HFFc6 (cell line): ENCODE measurements at places on chromosomes 1 and 21. TPM values are rescaled to one million over a fixed set of nuclear protein-coding genes. Genes with fewer than 3 reads are reported as not detected.

GRCh38 chr1:147560765-147561471 is 19.6 kb downstream of the BCL9 start:
- no peak for DNase-seq
- H3K4me3 ChIP-seq = no peak overlapping the region
- H3K36me3 ChIP-seq = no peaks in the 10 kb centered on the region
- no peaks in the 10 kb centered on the region for H3K4me1 ChIP-seq

- H3K4me1 ChIP-seq = peaks cover 40% of the 10 kb centered on the region
- no peak for DNase-seq
- H3K27me3 ChIP-seq = peaks cover 5% of the 10 kb centered on the region; the same call in 1 of the 2 replicates
- H3K4me3 ChIP-seq = no peak overlapping the region
- H3K36me3 ChIP-seq = no peaks in the 10 kb centered on the region
Measured at GRCh38 chr1:244065063-244065793, 14.1 kb downstream of the ZBTB18 start.

- peak overlapping the region; percentile 78 for H3K4me3 ChIP-seq
Measured at GRCh38 chr1:116853680-116854402, 55.9 kb upstream of the PTGFRN start.

DNA sequence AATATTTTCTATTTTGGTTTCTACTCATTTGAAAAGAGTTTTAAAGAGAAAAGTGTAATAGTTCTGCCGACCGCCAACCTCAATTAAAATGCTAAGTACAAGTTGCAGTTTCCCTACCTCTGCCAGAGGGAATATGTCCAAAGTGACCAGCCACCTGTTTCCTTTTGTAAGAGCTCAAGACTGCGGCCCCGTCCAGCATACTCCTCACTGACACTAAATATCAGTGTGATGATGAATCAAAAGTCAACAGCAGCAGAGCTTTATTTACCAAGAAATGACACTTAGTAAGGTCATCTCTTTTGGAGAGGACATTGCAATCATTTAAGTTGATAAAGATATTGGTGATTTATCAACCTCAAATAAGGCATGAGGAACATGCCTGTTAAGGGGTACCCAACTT is 57.4 kb upstream of the NRIP1 start:
- no peak overlapping the region for H3K27ac ChIP-seq
- no peak for DNase-seq
- peaks cover 12% of the 10 kb centered on the region for H3K4me1 ChIP-seq
- peaks cover 14% of the 10 kb centered on the region for H3K27me3 ChIP-seq
- H3K36me3 ChIP-seq = no peaks in the 10 kb centered on the region
- no peak overlapping the region for H3K4me3 ChIP-seq

Gene TDRD10
- not detected in 3 replicates for total RNA-seq

Gene PTCH2
- 0.27 to 0.60 TPM (median 0.54 TPM) in 3 replicates for total RNA-seq

Gene EIF3I
- 277 to 294 TPM (median 286 TPM) in 3 replicates for total RNA-seq

Gene FMO5
- total RNA-seq = 0.31 TPM in 1 of 2 replicates, not detected in the other

Gene C1orf185
- not detected in 2 replicates for total RNA-seq

Gene ATP1A4
- total RNA-seq = not detected in 3 replicates
